ENCODE measurements at places on chromosomes 6 and 20.

- DNase-seq, result no peak
Observed at GRCh38 chr6:22236626-22237414, 60.0 kb downstream of the PRL start.

DNA sequence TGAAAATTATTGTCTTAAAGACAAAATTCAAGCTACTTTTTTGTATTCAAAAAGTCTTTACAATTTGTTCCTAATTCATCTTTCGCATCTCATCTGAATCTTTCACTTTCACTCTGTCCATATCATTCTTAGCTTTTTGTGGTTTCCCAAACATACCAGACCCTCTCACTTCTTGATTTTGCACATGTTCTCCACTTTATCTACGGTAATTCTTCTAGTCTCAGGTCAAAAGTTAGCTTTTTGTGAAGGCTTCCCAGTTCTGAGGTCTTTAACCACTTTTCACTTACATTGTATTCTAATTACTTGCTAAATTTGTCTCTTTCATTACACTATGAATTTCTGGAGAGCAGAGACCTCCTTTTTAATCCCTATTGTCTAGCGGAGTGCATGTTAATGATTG lies 34.6 kb upstream of the EPHA7 start:
- no peak for DNase-seq

DNA sequence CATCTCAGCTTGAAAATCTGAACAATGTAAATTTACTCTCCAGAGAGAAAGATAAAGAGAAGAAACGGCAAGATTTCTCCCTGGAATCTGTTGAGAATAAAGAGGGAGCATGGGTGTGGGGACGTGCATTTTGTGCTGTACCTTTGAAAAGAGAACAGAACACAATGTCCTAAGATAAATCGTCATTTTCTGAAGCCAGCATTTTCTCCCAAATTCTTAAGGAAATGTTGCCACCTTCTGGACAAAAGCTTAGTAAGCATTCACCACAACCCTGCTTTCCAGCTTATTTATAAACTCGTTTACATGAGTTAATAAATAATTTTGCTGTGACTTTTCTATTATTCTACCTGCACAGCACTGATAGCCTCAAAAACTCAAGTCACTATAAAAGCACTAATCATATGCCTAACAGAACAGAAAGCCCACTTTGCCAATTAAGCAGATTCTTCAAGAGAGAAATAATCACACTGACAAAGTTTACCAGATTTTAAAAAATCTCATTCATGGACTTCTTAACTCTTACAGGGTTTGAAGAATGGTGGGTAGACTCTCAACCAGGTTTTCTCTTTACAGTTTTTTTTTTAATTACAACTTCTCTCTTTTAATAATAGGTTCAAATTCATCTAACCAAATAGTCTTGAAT lies 155.8 kb downstream of the MBOAT1 start:
- peak; percentile 22 for DNase-seq

GRCh38 chr20:62117658-62118057 lies 4.6 kb upstream of the LSM14B start:
- DNase-seq, result no peak

DNA sequence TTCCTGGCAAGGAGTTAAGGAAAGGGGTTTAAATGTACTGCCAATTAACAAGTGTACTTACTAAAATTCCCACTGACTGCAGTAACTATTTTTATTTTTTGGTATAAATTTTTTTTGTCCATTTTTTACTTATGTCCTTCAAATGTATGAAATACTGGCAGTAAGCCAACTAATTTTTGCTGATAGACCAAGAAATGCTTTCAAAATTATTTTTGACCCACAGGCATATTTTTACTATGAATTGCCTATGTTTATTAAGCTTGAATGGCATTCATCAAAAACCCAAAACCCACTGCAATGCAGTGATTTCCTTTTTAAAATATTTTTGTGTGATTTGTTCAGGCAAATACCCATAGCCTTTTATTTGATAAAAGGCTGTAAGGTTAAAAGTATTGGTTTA lies 560.1 kb downstream of the UTRN start:
- no peak for DNase-seq

DNA sequence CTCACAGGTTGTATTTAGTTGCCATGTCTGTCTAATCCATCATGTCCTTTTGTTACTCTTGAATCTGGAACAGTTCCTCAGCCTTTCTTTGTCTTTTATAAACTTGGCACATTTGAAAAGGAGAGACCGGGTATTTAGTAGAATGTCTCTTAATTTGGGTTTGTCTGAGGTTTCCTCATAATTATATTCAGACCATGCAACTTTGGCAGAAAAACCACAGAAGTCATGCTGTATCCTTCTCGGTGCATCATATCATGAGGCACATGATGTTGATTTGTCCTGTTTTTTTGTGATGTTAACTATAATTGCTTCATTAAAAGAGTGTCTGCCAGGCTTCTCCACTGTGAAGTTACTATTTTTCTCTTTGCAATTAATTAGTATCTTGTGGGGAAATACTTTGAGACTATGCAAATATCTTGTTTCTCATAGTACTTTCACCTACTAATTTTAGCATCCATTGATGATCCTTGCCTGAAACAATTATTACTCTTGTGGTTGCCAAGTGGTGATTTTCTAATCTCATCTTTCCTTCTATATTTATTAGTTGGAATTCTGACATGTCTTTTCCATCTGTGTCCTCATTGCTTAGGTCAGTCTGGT lies 837.3 kb downstream of the DHX35 start:
- DNase-seq, result no peak

- no peak for DNase-seq
Observed at GRCh38 chr6:96795481-96795880, 41.8 kb downstream of the GPR63 start.
